Calu3 (cell line): ENCODE measurements at places on chromosomes 7 and 10. TPM values are rescaled to one million over a fixed set of nuclear protein-coding genes. Genes with fewer than 3 reads are reported as not detected.

GRCh38 chr7:90582164-90582563 is 14.0 kb upstream of the CDK14 start:
- H3K36me3 ChIP-seq = no peaks in the 10 kb centered on the region
- H3K27ac ChIP-seq = no peak overlapping the region
- H3K4me1 ChIP-seq = peaks cover 17% of the 10 kb centered on the region
- no peak overlapping the region for H3K4me3 ChIP-seq
- no peak for DNase-seq
- H3K27me3 ChIP-seq = no peaks in the 10 kb centered on the region

DNA sequence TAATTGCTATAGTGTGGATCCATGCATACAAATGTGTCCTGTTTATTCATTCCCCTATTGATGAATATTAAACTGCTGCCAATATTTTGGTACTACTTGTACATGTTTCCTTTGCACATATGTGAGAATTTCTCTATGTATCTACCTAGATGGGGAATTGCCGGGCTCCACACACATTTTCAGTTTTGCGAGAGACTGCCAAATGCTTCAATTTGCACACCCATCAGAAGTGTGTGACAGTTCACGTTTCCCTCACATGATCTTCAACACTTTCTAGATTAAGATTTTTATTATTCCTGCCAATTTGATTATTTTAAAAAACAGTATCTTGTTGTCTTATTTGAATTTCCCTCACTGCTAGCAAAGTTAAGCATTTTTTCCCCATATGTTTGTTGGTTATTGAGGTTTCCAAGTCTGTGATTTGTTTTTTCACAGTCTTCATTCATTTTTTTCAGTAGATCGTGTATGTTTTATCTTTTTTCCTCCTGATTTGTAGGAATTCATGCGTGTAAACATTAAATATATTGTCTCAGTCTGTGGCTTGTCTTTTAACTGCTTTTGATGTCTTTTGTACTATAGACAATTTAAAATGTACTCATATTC is 2.4 kb upstream of the KLF14 start:
- peaks cover 19% of the 10 kb centered on the region for H3K36me3 ChIP-seq
- no peak for DNase-seq
- no peak overlapping the region for H3K27ac ChIP-seq

DNA sequence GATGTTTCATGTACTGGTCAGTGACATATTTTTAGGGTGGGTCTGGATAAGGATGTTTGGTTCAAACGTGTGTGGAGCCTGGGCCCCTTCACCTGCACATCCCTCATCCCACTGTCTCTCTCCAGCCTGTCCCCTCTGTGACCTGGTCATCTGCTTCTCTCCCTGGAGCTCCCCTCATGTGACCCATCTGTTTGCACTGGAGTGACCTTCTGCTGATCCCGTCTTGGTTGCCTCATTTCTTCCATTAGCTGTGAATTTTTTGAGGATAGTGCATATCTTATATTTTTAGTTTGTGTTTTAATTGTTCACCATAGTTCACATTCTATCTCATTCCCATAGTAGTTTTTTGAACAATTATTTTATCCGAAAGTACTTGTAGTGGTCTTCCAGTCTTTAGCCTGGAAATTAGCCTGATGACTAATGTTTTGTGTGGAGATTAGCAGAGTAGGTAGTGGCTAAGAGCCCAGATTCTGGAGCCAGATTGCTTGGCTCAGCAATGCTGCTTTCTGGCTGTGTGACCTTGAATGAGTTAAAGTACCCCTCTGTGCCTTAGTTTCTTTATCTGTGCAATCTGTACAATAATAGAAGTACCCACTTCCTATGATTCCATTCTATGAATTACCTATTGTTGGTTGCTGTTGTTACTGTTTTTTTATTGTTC is 224.5 kb downstream of the LRMDA start:
- H3K4me1 ChIP-seq = no peaks in the 10 kb centered on the region
- no peaks in the 10 kb centered on the region for H3K36me3 ChIP-seq
- H3K4me3 ChIP-seq = no peak overlapping the region
- DNase-seq = no peak

The ZNF467 gene
- total RNA-seq = 0.54 and 2.4 TPM in 2 replicates

DNA sequence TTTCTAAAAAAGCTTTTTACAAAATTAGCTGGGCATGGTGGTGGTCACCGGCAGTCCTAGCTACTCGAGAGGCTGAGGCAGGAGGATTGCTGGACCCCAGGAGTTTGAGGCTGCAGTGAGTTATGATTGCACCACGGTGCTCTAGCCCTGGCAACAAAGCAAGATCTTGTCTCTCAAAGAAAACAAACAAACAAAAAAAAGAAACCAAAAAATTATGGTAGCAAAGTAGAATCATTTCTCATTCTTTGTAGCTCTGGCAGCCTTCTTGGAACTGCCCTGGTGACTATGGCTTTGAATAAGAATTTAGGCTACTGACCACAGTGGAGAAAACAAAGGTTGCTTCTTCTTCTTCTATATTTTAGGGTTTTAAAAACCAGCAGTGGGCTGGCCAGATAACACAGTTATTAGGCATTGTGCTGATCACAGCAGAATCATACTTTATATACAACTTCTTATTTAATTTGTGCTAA is 41.9 kb upstream of the PRKAR2B start:
- no peak for DNase-seq
- no peak overlapping the region for H3K4me3 ChIP-seq
- no peak overlapping the region for H3K27ac ChIP-seq
- H3K4me1 ChIP-seq = no peaks in the 10 kb centered on the region
- H3K27me3 ChIP-seq = no peaks in the 10 kb centered on the region
- H3K36me3 ChIP-seq = no peaks in the 10 kb centered on the region

The NUTM2E gene
- total RNA-seq = not detected in 2 replicates

The BEND7 gene
- total RNA-seq = 7.4 and 8.3 TPM in 2 replicates

GRCh38 chr7:26167303-26167934 is 15.4 kb downstream of the NFE2L3 start:
- H3K4me3 ChIP-seq = peak overlapping the region; percentile 40
- no peaks in the 10 kb centered on the region for H3K27me3 ChIP-seq
- peaks cover 50% of the 10 kb centered on the region for H3K36me3 ChIP-seq
- DNase-seq = no peak
- peak overlapping the region; percentile 83 for H3K27ac ChIP-seq

DNA sequence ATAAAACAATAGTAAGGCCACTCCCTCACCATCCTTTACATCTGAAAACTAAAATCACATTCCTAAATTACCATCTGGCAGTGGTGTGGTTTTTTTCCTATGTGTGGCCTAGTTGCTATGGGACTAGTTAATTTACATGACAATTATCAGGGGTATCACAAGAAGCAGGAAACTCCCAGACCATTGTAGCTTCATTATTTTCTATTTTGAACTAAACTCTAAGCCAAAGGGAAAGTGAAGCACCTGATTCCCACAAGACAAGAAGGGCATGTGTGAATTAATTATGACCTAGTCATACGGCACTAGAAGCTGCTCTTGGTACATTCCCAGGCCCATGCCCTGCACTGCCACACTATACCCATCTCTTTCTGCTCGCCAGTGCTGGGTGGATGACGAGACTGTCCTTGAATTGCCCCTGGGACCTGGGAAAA is 103.4 kb downstream of the ATXN7L1 start:
- no peaks in the 10 kb centered on the region for H3K27me3 ChIP-seq
- no peak for DNase-seq
- peaks cover 16% of the 10 kb centered on the region for H3K4me1 ChIP-seq
- no peak overlapping the region for H3K27ac ChIP-seq
- H3K36me3 ChIP-seq = no peaks in the 10 kb centered on the region

DNA sequence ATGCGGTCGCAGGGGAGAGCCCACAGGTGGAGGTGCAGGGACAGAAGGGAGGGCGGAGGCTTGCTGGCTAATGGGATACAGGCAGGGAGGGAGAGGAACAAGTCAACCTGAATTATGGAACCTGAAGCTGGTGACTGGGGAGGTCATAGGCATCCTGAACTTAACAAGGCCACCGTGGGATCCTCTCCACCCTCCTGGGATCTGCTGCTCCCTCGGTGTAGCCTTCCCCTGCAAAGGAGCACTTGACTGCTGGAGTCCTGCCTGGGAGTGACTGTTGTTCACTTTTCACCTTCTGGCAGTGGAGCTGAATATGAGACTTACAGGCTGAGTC is 223.1 kb downstream of the GFRA1 start:
- no peaks in the 10 kb centered on the region for H3K4me1 ChIP-seq
- no peak overlapping the region for H3K27ac ChIP-seq
- DNase-seq = no peak

The GNGT1 gene
- not detected in 2 replicates for total RNA-seq

The HIPK2 gene
- 30.9 and 33.4 TPM in 2 replicates for total RNA-seq

- peaks cover 41% of the 10 kb centered on the region for H3K4me1 ChIP-seq
- DNase-seq = no peak
- peaks cover 11% of the 10 kb centered on the region for H3K36me3 ChIP-seq
- no peaks in the 10 kb centered on the region for H3K27me3 ChIP-seq
- H3K27ac ChIP-seq = no peak overlapping the region
- no peak overlapping the region for H3K4me3 ChIP-seq
These were observed 18.3 kb downstream of the GPRIN2 start for GRCh38 chr10:46538155-46538554.

The CFAP43 gene
- 0.94 and 1.1 TPM in 2 replicates for total RNA-seq

GRCh38 chr10:123669886-123670285 is 3.7 kb downstream of the GPR26 start:
- H3K4me3 ChIP-seq = no peak overlapping the region
- H3K27me3 ChIP-seq = peaks cover 25% of the 10 kb centered on the region
- H3K4me1 ChIP-seq = no peaks in the 10 kb centered on the region
- H3K36me3 ChIP-seq = peaks cover 5% of the 10 kb centered on the region
- no peak for DNase-seq

DNA sequence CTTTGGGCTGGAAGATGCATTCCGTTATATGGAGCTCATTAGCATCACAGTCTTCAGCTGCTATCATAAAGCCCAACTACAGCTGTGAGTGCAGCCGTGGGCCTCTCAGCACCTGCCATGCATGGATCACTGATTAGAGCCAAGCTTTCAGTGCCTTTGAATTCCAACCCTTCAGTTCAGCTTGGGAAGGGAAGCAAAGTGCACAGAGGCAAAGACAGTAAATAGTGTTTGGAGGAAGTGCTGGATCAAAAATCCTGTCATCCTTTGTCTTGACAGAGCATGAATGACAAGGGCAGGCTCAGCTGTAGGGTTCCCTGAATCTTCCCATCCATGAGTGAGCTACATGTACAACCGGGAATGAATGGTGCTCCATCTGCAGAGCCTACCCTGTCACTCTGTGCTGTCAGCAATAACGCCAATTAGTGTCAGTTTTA is 153.7 kb downstream of the DNAJB9 start:
- H3K27me3 ChIP-seq = peaks cover 38% of the 10 kb centered on the region
- no peaks in the 10 kb centered on the region for H3K4me1 ChIP-seq
- no peak overlapping the region for H3K27ac ChIP-seq
- no peak for DNase-seq
- no peaks in the 10 kb centered on the region for H3K36me3 ChIP-seq

- H3K36me3 ChIP-seq = no peaks in the 10 kb centered on the region
- no peak overlapping the region for H3K4me3 ChIP-seq
- no peak overlapping the region for H3K27ac ChIP-seq
- H3K4me1 ChIP-seq = peaks cover 10% of the 10 kb centered on the region
- H3K27me3 ChIP-seq = no peaks in the 10 kb centered on the region
- DNase-seq = no peak
These were observed 119.3 kb upstream of the FRMD4A start for GRCh38 chr10:14450041-14450491.

- no peak for DNase-seq
- no peaks in the 10 kb centered on the region for H3K4me1 ChIP-seq
- H3K27me3 ChIP-seq = no peaks in the 10 kb centered on the region
- H3K27ac ChIP-seq = no peak overlapping the region
- no peaks in the 10 kb centered on the region for H3K36me3 ChIP-seq
These were observed 622.0 kb upstream of the PFKP start for GRCh38 chr10:2445370-2445769.

DNA sequence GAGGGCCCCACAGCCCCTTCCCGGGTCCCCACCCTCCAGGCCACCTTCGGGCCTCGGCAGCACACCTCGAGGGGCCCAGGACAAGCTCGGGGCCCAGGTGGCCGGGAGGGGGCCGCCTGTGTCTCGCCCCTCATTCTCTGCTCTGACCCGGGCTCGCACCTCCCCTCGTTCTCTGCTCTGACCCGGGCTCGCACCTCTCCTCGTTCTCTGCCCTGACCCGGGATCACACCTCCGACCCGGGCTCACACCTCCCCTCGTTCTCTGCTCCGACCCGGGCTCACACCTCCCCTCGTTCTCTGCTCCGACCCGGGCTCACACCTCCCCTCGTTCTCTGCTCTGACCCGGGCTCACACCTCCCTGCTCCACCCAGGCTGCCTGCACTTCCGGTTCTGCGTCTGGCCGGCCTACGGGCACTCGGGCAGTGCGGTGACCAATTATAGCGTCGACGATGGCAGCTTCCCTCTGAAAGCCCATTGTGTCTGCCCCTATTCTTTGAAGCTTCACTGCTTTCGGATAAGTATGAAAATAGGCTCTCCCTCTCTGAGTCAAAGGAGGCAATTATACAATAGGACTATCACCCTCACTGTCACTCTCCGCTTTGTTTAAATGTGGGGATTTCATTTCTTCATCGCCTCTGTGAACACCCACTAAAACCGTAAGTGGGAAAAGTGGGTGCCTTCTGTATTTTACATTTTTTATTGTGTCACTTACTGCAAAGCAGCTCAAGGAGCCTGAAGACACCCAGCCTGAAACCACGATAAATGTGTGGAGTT is 457.4 kb downstream of the DNAJB6 start:
- no peak for DNase-seq
- H3K4me3 ChIP-seq = no peak overlapping the region
- no peaks in the 10 kb centered on the region for H3K4me1 ChIP-seq
- H3K36me3 ChIP-seq = no peaks in the 10 kb centered on the region

The SKIDA1 gene
- total RNA-seq = 0.40 TPM in 1 of 2 replicates, not detected in the other

GRCh38 chr10:3203016-3203811 is 30.6 kb upstream of the PITRM1 start:
- H3K4me1 ChIP-seq = no peaks in the 10 kb centered on the region
- no peak overlapping the region for H3K4me3 ChIP-seq
- DNase-seq = no peak
- peaks cover 34% of the 10 kb centered on the region for H3K27me3 ChIP-seq

DNA sequence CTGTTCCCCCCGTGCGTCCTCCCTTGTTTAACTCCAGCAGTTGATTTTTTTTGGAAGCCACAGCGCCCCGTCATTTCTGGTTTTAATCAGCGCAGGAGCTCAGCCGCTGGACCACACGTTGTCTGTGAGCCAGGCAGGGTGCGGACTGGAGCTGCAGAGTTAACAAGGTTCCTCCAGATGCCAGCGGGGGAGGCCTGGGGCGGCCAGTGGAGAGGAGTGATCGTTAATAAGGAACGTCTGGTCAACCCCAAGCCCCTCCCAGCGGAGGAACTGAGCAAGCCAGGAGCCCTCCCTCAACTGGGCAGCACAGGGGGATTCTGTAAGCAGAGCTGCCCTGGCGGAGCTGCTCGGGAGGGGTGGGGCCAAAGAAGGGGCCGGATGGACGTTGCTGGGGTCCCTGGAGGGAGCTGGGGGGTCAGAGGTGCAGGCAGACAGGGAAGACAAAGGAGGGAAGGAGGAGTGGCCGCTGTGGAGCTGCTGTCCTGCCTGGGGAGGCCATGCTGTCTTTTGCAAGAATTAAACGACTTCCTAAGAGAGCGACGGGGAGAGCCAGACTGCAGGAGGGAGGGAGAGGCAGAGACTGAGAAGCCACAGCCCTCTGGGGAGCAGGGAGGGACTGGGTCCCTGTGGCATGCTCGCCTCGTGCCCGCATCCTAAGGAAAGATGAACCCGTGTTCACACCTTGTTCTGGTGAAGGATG is 537.1 kb upstream of the FOXK1 start:
- H3K4me1 ChIP-seq = no peaks in the 10 kb centered on the region
- H3K4me3 ChIP-seq = no peak overlapping the region
- no peak overlapping the region for H3K27ac ChIP-seq
- peaks cover 4% of the 10 kb centered on the region for H3K36me3 ChIP-seq
- H3K27me3 ChIP-seq = no peaks in the 10 kb centered on the region

The BUB3 gene
- 112 and 113 TPM in 2 replicates for total RNA-seq
